AG20443 (cell line): ENCODE measurements at places on chromosomes 6 and 20.
A peak's percentile ranks its signal among the peaks of the same experiment; 100 is the strongest.

- no peak for DNase-seq
Observed at GRCh38 chr6:1962201-1962600, 283.2 kb downstream of the GMDS start.

GRCh38 chr6:9937031-9937763, 477.7 kb downstream of the TFAP2A start:
- no peak for DNase-seq

DNA sequence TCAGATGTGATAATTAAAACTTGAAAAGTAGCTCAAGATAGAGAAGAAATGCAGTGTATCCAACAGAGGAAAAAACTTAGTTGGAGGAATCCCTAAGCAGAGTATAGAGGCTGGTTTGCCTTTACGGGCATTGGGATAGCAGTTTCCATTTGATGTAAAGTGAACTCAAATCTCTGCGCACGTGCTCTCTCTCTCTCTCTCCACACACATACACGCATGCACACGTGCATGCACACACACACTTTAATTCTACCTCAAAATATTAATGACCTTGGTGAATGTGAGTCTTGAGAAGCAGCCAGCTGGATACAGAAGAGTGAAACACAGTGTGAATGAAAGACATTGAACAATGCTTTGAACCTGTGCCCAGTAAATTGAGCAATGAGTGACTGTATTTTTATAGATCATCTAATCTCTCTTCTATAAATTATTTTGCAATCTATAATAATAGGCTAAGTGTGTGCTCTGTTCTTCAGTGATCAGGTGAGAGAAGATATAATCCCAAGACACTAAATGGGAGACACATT, 247.7 kb upstream of the FAM83B start:
- no peak for DNase-seq

DNA sequence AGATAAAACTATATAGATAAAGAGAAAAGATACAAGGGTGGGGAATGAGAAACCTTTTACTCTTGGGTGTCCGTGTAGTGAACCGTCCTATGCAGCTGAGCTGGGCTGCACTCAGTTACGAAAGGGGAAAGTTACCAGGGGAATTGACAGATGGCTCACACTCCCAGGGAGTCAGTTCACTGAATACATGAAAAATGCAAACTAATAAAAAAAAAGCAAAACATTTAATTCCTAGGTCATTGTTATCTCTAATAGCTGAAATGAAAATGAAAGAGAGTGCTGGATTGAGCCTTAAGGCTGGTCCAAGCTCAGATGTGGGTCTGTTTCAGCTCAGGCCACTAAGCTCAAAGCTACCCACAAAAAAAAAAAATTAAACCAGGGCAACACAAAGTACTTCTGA, 138.0 kb downstream of the THBS2 start:
- DNase-seq, result no peak

DNA sequence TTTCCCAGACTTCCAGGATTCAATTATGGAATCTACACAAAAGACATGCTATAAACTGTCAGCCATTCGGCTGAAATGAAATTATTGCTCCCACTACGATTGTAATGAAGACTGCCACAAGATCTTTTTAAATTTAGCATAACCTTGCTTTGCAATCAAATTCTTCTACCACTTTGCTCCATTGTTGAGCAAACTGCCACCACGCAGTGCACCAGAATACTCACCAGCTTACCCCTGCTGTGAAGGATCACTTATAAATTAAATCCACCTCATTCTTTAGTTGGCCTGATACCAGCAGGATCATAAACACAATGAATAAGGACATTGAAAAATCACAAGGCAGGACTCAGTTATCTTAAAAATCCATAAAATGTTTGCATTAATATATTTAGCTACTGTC, 151.8 kb upstream of the PRND start:
- DNase-seq, result no peak

GRCh38 chr6:2196079-2196679, 49.2 kb downstream of the GMDS start:
- peak; percentile 43 for DNase-seq

GRCh38 chr20:16828666-16829305, 80.6 kb downstream of the OTOR start:
- DNase-seq, result no peak

GRCh38 chr20:1383623-1384404, 9.0 kb downstream of the FKBP1A start:
- DNase-seq, result no peak

- DNase-seq, result no peak
Observed at GRCh38 chr6:139514819-139515218, 140.4 kb upstream of the CITED2 start.

GRCh38 chr6:145360865-145361264, 374.5 kb downstream of the EPM2A start:
- DNase-seq, result no peak

GRCh38 chr6:75752365-75752764, 3.3 kb downstream of the MYO6 start:
- DNase-seq, result no peak

DNA sequence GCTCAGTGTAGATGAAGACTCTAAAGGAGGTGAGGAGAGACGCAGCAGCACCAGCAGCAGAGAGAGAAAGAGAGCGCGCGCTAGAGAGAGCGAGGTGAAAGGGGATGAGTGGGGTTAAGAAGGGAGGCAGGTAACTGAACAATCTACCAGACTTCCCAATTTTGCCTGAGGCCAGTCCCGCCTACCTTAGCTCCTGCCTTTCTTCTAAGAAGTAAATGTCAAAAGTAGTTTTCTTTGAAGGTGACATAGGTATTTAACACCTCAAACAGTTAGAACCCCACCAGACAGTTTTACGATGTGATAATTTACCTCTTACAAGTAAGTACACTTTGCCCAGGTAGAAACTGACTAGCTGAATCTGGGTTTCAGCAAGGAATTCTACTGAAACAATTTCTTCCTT, 132.0 kb upstream of the EEF1E1 start:
- DNase-seq, result no peak

DNA sequence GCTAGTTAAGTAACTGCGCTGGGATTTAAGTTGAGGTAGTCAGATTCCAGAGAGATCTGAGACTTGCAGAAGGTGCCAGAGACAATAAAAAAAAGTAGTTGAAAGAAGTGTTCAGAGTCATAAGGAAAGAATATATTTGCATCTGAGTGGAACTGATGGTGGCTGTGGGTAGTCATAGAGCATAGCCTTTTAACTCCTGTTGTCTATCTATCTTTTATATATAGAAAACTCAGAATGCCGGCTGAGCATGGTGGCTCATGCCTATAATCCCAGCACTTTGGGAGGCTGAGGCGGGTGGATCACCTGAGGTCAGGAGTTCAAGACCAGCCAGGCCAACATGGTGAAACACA, 62.0 kb downstream of the CARMIL1 start:
- no peak for DNase-seq

GRCh38 chr6:98380589-98380988, 453.8 kb upstream of the POU3F2 start:
- no peak for DNase-seq

DNA sequence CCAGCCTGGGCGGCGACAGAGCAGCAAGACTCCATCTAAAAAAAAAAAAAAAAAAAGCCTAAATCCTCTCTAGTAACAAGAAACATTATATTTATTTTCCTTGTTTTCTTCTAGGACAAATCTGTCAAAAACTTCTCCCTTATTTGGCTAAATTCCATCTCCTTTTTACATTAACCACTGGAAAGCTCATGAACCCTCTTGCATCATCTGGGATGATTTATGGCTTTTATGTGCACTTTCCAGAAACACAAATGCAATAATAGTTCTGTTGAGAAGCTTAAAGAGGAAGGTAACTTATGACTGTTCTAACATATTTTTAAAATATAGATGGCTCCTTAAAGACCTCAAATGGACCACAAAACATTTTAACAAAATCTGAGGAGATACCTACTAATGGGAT, 526.1 kb upstream of the SPTLC3 start:
- no peak for DNase-seq

- peak; percentile 91 for DNase-seq
Observed at GRCh38 chr6:145734486-145735355, 599 bp downstream of the EPM2A start.

GRCh38 chr6:160349020-160349441, 853 bp downstream of the SLC22A3 start:
- DNase-seq, result no peak

- DNase-seq, result no peak
Observed at GRCh38 chr20:23037017-23037481, 1.9 kb downstream of the SSTR4 start.

- no peak for DNase-seq
Observed at GRCh38 chr20:36720510-36720909, 25.4 kb downstream of the NDRG3 start.

DNA sequence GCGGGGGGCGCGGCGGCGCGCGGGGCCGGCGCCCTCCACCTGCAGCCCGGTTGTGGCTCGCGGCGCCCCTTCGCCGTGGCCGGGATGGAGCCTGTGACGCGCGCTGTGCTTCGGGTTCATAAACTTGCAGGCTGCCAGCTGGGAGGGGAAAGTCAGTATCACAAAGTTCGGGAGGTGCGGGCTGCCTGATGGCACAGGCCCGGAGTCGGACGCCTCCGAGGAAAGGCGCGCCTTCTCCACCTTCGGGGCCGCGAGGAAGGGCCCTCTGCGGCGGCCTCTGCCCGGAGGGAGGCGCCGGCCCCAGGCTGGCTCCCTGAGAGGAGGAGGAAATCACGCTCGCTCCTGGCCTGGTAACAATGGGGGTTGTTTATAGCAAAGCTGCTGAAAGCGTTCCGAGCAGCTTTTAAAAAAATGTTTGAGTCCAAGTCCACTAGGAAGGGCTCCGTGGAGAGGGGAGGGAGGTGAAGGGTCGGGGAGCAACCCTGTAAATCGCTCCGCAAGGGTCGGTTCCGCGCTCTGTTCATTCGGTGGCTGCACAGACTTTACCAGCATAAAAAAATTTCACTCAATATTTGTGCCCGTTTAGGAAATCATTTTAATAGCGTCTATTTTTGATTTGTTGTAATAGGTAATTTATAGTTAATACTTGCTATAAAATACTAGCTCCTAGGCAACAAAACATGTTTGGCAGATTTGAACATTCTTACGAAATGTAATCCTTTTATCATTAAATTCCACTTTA, 1.0 kb downstream of the AFDN start:
- DNase-seq, result peak; percentile 68

- no peak for DNase-seq
Observed at GRCh38 chr6:43205849-43206248, 23.4 kb downstream of the DNPH1 start.

DNA sequence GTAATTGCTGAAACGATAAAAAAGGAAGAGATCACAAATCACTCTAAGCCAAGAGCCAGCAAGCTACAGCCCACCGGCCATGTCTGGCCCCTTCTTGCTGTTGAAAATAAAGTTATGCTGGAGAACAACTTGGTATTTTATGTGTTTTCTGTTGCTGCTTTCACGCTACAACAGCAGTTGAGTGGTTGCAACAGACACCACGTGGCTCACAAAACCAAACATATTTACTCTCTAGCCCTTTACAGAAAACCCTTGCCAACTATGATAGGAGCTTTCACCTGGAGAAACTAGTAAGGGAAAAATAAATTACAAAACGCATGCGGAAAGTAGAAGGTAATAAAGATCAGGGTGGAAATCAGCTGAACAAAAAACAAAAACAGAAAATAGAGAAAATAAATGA, 41.1 kb upstream of the SLCO4A1 start:
- no peak for DNase-seq

- no peak for DNase-seq
Observed at GRCh38 chr6:33952016-33952415, 148.2 kb upstream of the MLN start.

DNA sequence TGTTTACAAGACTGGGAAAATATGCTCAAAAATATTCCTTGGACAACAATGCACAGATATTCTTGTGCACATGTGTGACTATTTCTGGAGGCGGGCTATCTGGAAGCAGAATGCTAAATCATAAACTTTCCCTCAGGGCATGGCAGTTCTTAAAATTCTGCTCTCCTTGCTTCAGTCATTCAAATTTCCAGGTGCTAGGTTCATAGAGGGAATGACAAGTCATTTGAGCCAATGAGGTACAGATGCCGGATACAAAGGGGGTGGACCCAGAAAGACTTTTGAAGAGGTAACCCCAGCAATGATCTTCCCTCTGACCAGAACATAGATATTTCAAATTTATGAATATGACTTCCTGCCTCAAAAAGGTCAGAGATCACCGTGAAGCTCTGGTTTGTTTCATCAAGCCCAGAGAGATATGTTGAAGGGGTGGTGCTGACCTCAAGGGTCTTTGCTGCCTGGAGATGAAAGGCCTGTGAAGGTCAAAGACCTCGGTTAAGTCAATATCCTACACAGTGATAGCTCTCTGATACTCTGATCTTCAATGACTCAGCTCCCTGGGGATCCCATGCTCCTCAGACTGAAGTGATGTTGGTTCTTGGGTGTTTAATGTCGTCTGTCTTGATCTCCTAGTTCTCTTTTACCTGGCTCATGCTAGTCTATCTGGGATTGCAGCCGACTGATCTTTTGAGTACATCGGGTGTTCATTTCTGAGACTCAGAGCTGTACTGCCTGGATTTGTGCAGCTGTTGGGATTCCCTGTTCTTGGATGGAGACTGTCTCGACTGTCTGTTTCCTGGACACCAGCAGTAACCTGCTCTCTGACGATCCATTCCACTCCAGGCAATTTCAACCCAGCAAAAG, 47.5 kb upstream of the TSHZ2 start:
- DNase-seq, result no peak

DNA sequence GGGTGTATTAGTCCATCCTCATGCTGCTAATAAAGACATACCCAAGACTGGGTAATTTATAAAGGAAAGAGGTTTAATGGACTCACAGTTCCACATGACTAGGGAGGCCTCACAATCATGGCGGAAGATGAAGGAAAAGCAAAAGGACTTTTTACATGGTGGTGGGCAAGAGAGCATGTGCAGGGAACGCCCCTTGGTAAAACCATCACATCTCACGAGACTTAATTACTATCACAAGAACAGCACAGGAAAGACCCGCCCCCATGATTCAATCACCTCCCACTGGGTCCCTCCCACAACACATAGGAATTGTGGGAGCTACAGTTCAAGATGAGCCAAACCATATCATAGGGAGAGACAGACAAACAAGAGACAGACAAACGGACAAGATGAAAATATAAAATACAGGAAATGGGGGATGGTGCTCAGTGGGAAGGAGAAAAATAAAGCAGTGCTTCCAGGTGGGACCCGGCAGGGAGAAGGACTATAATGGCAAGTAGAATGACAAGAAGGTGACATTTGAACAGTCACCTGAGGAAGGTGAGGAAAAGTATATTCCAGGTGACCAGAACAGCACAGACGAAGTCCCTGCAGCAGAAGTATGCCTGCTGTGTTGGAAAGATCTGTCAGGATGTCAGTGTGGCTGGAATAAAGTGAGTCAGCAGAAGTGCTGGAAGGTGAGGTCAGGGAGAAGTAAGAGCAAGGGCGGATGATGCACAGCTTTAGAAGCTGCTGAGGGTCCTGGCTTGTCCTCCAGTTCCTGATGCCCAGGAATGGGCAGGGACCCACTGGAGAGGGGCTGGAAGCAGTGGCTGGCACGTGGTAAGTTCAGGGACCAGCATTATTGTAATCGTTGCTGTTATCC, 61.1 kb downstream of the SLC2A10 start:
- no peak for DNase-seq

DNA sequence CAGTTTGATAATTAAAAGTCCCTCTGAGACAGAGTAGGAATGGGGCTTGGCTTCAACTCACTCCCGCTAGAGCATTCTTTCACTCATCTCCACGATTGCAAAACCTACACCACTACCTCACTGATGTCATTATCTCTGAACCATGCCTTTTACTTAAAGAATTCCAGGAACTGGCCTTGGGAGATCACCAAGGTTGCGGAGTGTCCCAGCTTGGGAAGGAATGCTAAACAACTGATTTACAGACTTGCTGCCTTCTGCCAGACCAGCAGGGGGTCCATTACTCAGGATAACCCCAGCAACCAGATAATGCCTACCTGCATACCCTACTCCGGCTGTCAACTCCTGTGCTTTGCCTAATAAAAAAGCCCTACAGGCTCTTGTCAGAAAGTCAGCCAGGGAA, 102.2 kb upstream of the RALGAPA2 start:
- no peak for DNase-seq

- DNase-seq, result no peak
Observed at GRCh38 chr6:112266331-112266730, 12.0 kb upstream of the LAMA4 start.
